ENCODE measurements at places on chromosomes 1 and 21. TPM values are rescaled to one million over a fixed set of nuclear protein-coding genes. Genes with fewer than 3 reads are reported as not detected.

The IL6R gene
- total RNA-seq: 2.1 TPM

The LCE1B gene
- total RNA-seq: not detected

The PIP5K1A gene
- 46.7 TPM for total RNA-seq

The HUNK gene
- 0.34 TPM for total RNA-seq

The OR6N2 gene
- not detected for total RNA-seq

The LEMD1 gene
- not detected for total RNA-seq

The RGS4 gene
- total RNA-seq: 111 TPM

The CD2 gene
- total RNA-seq: not detected

The TGFB2 gene
- 0.84 TPM for total RNA-seq

The KCNH1 gene
- not detected for total RNA-seq

The PPM1J gene
- total RNA-seq: 2.5 TPM

The ST6GALNAC5 gene
- total RNA-seq: 0.15 TPM

The F5 gene
- total RNA-seq: not detected

The IFI44L gene
- total RNA-seq: 1.2 TPM

The LYSMD1 gene
- 7.0 TPM for total RNA-seq

The RIMKLA gene
- total RNA-seq: under 0.01 TPM

The ZNF593 gene
- total RNA-seq: 62.1 TPM

The MAN1C1 gene
- 1.0 TPM for total RNA-seq

The HFM1 gene
- 0.34 TPM for total RNA-seq

All from bronchus fibroblast of lung (primary cell).